ENCODE measurements at places on chromosomes 7 and 10.

- DNase-seq = no peak
Observed at GRCh38 chr10:108465871-108466641, 1301.5 kb upstream of the SORCS1 start.

- DNase-seq = no peak
Observed at GRCh38 chr10:127024685-127025435, 119.6 kb downstream of the DOCK1 start.

- DNase-seq = no peak
Observed at GRCh38 chr10:107425931-107426553, 261.5 kb upstream of the SORCS1 start.

DNA sequence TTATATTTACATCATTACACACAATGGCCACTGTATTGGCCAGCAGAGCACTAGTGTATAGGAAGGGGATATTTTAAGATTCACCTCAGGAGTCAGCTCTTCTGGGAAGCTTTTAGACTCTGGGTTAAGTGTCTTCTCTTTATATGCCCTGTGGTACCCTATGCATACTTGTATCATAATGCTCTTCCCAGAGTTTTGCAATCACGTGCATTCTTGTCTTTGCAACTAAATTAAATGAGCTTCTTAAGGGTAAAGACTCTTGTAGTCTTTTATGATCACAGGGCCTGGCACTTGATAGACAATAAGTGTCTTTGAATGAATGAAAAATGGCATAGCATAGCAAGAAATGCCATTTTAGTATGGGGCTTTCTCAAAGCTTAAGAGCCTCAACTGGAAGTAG, 35.4 kb upstream of the ARMS2 start:
- DNase-seq = no peak

DNA sequence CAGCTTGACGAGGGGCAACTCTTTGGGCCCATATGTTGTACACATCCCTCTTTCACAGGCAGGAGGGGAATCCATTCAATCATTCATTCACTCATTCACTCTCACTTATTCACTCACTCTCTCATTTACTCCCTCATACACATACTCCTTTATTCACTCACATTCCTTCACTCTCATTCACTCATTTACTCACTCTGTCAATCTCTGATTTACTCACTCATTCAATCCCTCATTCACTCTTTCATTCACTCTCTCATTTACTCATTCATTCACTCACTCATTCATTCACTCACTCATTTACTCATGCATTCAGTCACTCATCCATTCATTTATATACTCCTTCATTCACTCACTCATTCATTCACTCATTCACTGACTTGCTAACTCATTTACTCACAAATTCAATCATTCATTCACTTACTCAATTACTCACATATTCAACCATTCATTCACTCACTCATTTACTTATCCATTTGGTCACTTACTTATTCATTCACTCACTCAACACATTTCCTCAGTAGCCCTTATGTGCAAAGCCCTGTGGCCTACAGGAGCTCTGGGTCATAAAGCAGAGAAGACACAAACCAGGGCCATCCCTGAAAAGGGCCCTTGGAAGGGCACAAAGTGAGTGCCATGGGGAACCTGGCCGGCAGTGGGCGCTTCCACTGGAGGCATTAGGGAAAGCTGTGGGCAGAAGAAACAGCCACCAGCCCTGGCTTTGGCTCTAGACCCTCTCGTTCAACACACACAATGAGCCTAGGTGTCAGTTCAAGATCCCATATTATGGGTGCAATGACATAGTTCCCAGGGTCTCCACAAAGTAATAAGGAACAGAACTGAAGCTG, 26.0 kb downstream of the HIP1 start:
- DNase-seq = no peak

- DNase-seq = no peak
Observed at GRCh38 chr10:60384011-60384410, 5.7 kb downstream of the ANK3 start.

DNA sequence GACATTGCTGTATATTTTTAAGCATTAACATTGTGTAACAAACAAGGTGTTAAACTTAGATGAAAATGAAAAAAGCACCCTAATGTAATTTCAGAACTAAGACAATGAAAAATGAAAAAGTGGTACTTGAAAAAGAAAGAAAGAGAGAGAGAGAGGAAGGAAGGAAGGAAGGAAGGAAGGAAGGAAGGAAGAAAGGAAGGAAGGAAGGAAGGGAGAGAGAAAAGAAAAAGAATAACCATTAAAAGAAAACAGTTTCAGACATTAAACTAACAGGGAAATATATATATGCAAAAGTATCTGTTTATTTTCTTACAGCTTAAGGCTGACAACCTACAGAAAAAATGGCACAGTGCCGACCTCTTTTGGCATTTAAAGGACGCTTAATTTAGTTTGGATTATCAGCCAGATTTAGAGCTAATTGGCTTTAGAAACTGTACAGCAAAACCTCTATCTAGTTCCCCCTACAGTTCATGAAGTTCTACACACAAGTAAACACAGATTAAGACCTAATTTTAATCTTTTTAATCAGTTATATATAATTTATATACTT, 13.8 kb downstream of the MTERF1 start:
- DNase-seq = no peak

DNA sequence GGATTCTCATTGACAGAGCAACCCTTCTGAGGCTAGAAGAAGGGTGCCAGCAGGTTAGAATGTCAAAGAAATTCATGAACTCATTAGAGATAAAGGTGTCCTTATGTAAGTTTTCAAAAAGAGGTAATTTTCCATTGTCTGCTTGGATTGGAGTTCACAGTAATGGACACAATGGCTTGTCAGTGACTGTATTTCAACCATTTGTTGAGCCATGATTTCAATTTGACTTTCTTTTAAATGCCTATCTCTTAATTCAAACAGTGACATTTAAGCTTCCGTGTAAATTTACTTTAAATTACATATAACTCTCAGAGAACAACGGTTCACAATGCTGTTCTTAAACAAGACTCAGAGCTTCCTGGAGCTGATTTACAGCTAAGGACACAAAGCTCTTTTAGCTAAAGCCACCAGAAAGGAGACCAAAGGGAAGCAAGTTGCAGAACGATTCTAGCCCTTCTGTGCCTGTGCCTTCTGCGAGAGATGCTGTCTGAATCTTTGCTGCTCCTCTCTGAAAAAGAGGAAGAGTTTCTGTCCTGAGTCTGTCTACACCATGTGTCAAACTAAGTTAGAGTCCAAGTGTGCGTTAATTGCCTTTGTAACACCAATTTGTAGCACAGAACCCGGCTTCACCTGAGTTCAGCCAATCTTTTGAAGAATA, 42.2 kb upstream of the PFKP start:
- DNase-seq = no peak

GRCh38 chr7:108200326-108200725, 70.2 kb upstream of the LAMB4 start:
- DNase-seq = no peak

GRCh38 chr7:157758468-157759245, 421.9 kb downstream of the DNAJB6 start:
- no peak for DNase-seq

DNA sequence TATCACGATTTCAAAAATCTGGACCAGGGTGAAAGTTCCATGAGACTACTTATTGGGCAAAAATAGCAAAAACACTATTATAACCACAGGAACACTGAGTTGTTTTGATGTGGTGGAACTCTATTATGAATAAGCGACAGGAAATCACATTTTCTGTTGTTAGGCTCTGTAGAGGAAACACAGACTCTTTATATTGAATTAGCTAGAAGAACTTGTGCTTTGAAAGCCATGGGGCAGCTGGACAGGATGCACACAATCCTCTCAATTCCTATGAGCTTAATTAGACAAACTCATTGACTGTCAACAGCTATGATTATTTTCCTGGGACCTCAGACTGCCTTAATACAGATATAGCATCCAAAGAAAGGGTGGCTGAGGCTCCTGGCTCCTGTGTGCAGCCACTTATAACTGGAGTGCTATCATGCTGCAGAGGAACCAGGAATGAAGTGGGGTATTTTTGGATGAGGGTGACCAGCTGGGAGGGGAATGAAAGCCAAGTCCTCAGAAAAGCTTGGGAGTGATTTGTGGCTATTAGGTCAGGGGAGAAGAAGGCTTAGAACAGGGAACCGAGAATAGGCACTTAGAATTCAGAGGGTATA, 657.3 kb downstream of the TYW1 start:
- no peak for DNase-seq

- no peak for DNase-seq
Observed at GRCh38 chr10:110160522-110160921, 46.9 kb upstream of the MXI1 start.

GRCh38 chr10:83289373-83289772, 849.9 kb upstream of the GHITM start:
- DNase-seq = no peak

GRCh38 chr7:137642472-137642871, 204.3 kb downstream of the DGKI start:
- DNase-seq = no peak

GRCh38 chr10:69541463-69541862, 31.8 kb downstream of the NEUROG3 start:
- DNase-seq = no peak

- DNase-seq = no peak
Observed at GRCh38 chr10:78819361-78820006, 249.3 kb upstream of the ZMIZ1 start.

GRCh38 chr10:111083222-111084095, 6.6 kb downstream of the ADRA2A start:
- no peak for DNase-seq

- no peak for DNase-seq
Observed at GRCh38 chr10:91190876-91191583, 29.4 kb upstream of the PCGF5 start.

DNA sequence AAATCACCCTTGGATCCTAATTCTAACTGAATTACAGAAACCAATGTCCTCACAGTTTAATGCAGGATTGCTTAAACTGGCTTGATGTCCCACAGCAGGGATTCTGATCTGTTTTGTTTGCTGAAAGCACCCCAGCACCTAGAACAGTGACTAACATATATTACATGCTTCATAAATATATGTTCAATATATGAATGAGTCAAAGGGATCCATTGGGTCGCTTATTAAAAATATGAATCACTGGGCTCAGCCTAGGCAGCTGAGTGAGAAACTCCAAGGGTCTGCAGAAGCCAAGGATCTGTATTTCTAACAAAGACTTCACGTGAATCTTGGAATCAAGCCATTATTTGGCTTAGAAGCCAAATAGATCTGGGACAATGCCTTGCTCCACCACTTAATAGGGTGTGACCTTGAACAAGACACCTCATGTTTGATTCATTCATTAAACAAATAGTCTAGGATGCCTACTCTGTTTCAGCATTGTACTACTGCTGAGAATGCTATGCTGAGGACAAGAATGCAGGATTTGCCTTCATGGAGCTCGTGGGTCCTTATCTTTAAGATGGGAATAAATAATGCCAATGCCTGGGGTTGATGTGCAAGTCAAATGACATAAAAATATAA, 103.4 kb upstream of the DLX6 start:
- DNase-seq = no peak

DNA sequence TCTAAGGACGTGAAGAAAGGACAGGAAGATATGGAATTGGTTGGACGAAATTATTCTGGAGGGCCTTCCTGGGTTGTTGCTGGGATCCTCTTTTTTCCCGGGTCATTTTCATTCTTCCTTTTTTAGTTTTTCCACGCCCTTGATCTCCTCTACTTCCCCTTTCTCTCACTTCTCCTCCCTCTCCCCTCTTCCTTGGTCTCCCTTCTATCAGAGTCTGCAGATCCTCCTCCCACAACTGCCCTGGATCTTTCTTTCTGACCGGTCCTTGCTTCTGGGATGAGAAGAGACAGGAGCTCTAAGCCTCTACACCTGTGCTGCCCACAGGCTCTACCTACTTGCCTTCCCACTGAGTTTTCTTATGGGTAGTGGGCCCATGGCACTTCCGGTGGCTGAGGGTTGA, 103.7 kb upstream of the RELN start:
- no peak for DNase-seq

DNA sequence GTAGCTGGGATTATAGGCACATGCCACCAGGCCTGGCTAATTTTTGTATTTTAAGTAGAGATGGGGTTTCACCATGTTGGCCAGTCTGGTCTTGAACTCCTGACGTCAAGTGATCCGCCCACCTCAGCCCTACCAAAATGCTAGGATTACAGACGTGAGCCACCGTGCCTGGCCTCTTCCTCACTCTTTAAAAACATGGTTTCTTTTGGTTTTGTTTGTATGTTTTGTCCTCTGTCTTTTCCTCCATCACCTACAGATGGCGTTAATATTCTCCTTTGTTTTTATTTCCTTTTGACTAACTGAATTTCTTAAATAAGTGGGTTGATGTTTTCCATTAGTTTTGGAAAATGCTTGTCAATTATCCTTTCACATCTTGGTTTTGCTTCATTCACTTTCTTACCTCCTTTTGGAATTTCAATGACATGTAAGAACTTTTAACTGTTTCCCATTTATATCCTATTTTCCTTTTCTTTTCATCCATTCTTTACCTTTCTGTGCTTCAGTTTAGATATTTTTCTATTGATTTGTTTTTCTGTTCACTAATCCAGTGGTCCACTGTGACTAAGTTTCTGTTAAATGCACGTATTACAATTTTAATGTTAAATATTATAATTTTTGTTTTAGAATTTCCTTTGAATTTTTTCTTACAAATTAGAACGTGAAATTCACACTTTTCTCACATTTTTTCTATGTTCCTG, 104.1 kb downstream of the ZNF467 start:
- DNase-seq = no peak

DNA sequence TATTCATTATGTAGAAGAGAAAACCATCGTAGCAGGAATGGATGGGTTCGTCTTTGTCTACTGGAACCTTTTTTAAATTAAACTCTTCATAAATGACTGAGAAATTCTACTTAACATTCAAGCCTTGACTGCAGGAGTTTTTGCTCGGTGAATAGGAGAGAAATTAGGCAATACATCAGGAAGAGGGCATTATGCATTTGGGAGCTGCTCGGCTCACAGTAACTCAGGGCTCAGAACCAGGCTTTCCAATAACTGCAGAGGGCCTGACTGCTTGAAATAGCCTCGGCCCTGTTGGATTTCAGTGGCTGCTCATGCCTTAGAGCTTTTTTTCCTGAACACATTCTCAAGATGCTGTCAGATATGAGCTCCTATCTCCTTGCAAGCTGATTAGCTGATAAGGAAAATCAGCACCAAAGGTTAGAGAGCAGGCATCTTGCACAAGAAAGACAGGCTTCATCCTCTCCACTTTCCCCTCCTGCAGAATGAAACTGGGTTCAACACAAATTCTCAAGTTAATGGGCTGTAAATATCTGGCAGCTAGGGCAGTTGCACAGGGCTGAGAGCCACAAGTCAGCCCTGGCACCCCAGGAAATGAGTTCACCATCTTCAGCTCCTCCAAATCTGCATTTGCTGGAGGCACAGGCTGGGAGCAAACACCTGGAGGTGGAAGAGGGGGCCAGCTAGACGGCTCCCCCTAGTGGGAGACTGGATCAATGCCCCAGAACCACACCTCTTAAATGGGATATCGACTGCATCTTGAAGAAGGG, 24.3 kb downstream of the TECTB start:
- DNase-seq = no peak

- no peak for DNase-seq
Observed at GRCh38 chr7:51233374-51233773, 83.2 kb downstream of the COBL start.

- DNase-seq = no peak
Observed at GRCh38 chr10:103546401-103546800, 52.9 kb downstream of the NEURL1 start.
